ENCODE measurements at places on chromosomes 5 and 9. TPM values are rescaled to one million over a fixed set of nuclear protein-coding genes. Genes with fewer than 3 reads are reported as not detected.

The SPINK4 gene
- not detected for total RNA-seq

The CTXN3 gene
- total RNA-seq = not detected

The FGF18 gene
- 0.33 TPM for total RNA-seq

The F2RL2 gene
- not detected for total RNA-seq

The PAX5 gene
- total RNA-seq = 0.11 TPM

The ANKRD18A gene
- total RNA-seq = 7.8 TPM

The NTNG2 gene
- total RNA-seq = 2.6 TPM

The MRPS2 gene
- 23.2 TPM for total RNA-seq

The CCDC192 gene
- total RNA-seq = not detected

The TSSK1B gene
- total RNA-seq = not detected

The HAVCR1 gene
- total RNA-seq = 1.5 TPM

The TXNDC8 gene
- not detected for total RNA-seq

The SCAMP1 gene
- 16.0 TPM for total RNA-seq

The EXOSC3 gene
- total RNA-seq = 44.2 TPM

The KCNIP1 gene
- not detected for total RNA-seq

The PCDHGC4 gene
- not detected for total RNA-seq

The SLC45A2 gene
- not detected for total RNA-seq

The OR1J2 gene
- total RNA-seq = not detected

The SNX18 gene
- 10.1 TPM for total RNA-seq

The SLC4A9 gene
- not detected for total RNA-seq

The TPD52L3 gene
- total RNA-seq = not detected

The PFN3 gene
- not detected for total RNA-seq

The SLC2A6 gene
- 3.2 TPM for total RNA-seq

The ERCC8 gene
- 3.7 TPM for total RNA-seq

The LCN9 gene
- not detected for total RNA-seq

The SH3TC2 gene
- total RNA-seq = not detected

The PPIC gene
- total RNA-seq = not detected

The HSD17B4 gene
- 11.9 TPM for total RNA-seq

The BTNL8 gene
- not detected for total RNA-seq

The AHRR gene
- total RNA-seq = 0.63 TPM

The LRRC19 gene
- not detected for total RNA-seq

The ZSWIM6 gene
- 4.1 TPM for total RNA-seq

The P4HA2 gene
- total RNA-seq = not detected

The ROPN1L gene
- total RNA-seq = 0.42 TPM

The SAXO1 gene
- 0.19 TPM for total RNA-seq

The PRR16 gene
- not detected for total RNA-seq

The ANKRD31 gene
- total RNA-seq = 0.56 TPM

The THBS4 gene
- 0.47 TPM for total RNA-seq

The PCDHGA8 gene
- total RNA-seq = not detected

The EIF4E1B gene
- total RNA-seq = not detected

The MRNIP gene
- total RNA-seq = 31.8 TPM

The PPP2R2B gene
- total RNA-seq = 4.2 TPM

The TMEM252 gene
- not detected for total RNA-seq

The CHMP5 gene
- total RNA-seq = 17.4 TPM

The CERCAM gene
- total RNA-seq = 0.31 TPM

The VLDLR gene
- total RNA-seq = 0.08 TPM

The PCDHAC1 gene
- not detected for total RNA-seq

The IL7R gene
- total RNA-seq = 638 TPM

The DAP gene
- total RNA-seq = 33.6 TPM

The FBP2 gene
- not detected for total RNA-seq

The OR1Q1 gene
- not detected for total RNA-seq

The SPATA31C2 gene
- not detected for total RNA-seq

The SPATA31D4 gene
- total RNA-seq = not detected

The PCA3 gene
- not detected for total RNA-seq

Data from CD4-positive, alpha-beta T cell (primary cell).